ENCODE measurements at places on chromosomes 2 and 18.

DNA sequence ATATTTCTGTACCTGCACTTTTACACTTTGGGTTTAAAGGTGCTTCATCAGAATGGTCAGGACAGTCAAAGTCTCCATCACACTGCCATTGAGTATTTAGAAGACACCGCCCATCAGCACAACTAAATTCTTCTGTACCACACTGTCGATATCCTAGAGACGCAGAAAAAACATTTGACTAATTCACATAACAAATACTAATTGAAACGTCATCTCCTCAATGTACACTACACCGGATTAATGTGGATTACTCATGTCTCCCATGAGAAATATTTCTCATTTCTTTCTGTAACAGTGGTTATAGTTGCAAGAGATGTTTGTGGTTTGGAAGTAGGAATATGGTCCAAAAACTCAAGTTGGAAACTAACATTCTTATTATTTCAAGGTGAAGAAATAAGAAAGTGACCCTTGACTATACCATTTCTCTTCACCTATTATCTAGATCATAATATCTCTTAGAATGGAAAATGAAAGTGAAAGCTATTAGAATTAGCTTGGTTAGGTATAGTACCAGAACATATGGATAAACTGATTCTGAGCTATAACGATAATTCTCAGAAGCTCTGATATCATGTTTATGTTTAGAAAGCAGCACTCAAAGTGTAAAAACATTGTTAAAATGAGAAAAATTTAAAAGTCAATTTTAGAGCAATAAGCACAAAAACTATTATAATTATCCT lies 1627.7 kb downstream of the LRP1B start:
- H3K27ac ChIP-seq: no peak overlapping the region
- no peaks in the 10 kb centered on the region for H3K4me1 ChIP-seq
- no peaks in the 10 kb centered on the region for H3K36me3 ChIP-seq
- H3K27me3 ChIP-seq: no peaks in the 10 kb centered on the region

- H3K36me3 ChIP-seq: no peaks in the 10 kb centered on the region
- no peak overlapping the region for H3K4me3 ChIP-seq
- DNase-seq: no peak
- no peak overlapping the region for H3K27ac ChIP-seq
These were observed 280.6 kb downstream of the ZEB2 start for GRCh38 chr2:144239306-144239705.

DNA sequence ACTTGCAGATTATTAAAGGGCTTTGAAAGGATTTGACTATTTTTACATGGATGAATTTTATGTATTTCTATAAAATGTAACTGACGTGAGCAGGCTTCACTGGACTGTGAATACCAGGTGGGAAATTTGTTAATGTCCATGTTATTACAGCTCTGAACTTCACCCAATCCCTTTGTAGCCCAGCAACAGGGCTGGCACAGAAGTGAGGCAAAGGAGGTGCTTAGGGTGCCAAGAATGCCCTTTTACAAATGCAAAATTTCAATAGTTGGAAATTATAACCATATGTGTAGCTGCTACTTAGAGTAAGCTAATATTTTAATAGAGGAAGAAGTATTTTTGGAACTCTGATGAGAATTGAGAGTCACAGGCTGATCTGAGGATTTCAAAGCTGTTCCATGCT lies 53.7 kb upstream of the FAM98A start:
- no peak overlapping the region for H3K27ac ChIP-seq
- no peak overlapping the region for H3K4me3 ChIP-seq
- H3K36me3 ChIP-seq: no peaks in the 10 kb centered on the region
- H3K4me1 ChIP-seq: no peaks in the 10 kb centered on the region

GRCh38 chr2:56680971-56681631 lies 497.3 kb downstream of the CCDC85A start:
- H3K36me3 ChIP-seq: no peaks in the 10 kb centered on the region
- H3K4me3 ChIP-seq: peak overlapping the region; percentile 2
- peak; percentile 50 for DNase-seq
- H3K27ac ChIP-seq: no peak overlapping the region
- H3K4me1 ChIP-seq: peaks cover 17% of the 10 kb centered on the region
- H3K27me3 ChIP-seq: no peaks in the 10 kb centered on the region

DNA sequence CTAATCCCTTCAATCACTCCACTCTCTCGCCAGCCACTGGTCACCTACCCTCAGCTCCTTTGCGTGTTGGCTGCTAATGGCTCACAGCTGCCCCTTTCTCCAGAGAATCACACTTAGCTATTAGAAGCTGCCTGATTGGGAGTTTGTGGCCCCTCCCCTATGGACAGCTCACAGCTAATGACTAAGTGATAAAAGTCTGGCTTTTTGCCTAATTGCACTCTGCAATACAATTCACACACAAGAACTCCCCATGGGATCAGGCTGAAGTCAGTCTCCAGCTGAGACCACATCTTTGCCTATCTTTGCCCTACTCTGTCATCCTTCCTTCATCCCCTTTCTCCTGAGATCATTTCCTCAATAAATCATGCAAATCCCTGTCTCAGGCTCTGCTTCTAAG lies 701.9 kb upstream of the RAB6C start:
- peaks cover 5% of the 10 kb centered on the region for H3K4me1 ChIP-seq
- no peak for DNase-seq
- no peak overlapping the region for H3K4me3 ChIP-seq
- no peaks in the 10 kb centered on the region for H3K36me3 ChIP-seq

- no peaks in the 10 kb centered on the region for H3K27me3 ChIP-seq
- H3K4me3 ChIP-seq: no peak overlapping the region
- H3K36me3 ChIP-seq: no peaks in the 10 kb centered on the region
- H3K27ac ChIP-seq: no peak overlapping the region
- DNase-seq: no peak
These were observed 198.7 kb downstream of the CCDC85A start for GRCh38 chr2:56382466-56382865.

- no peak overlapping the region for H3K4me3 ChIP-seq
- H3K27ac ChIP-seq: no peak overlapping the region
- no peaks in the 10 kb centered on the region for H3K36me3 ChIP-seq
These were observed 9.1 kb upstream of the UBXN4 start for GRCh38 chr2:135732561-135732960.

GRCh38 chr2:238220274-238220891 lies 16.9 kb upstream of the ILKAP start:
- no peak overlapping the region for H3K4me3 ChIP-seq
- no peaks in the 10 kb centered on the region for H3K36me3 ChIP-seq
- no peaks in the 10 kb centered on the region for H3K27me3 ChIP-seq
- no peaks in the 10 kb centered on the region for H3K4me1 ChIP-seq
- DNase-seq: no peak

DNA sequence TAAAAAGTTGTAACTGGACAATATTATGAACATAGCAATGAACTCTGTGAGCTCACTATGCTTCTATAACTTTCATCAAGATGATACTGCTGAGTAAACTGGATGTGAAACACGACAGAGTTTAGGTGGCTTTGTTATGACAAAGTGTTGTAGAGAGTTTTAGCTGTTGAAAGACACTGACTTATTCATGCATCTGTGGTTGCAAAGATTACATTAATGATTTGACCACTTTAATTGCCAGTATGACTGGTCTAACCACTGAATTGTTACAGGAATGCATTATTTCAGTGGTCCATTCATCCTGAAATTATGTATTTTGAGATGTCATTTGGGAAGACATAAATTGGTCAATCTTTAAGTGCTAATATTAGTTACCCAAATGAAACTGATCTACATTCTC lies 117.9 kb downstream of the SPHKAP start:
- no peak overlapping the region for H3K4me3 ChIP-seq
- H3K36me3 ChIP-seq: no peaks in the 10 kb centered on the region
- no peaks in the 10 kb centered on the region for H3K27me3 ChIP-seq
- DNase-seq: no peak

DNA sequence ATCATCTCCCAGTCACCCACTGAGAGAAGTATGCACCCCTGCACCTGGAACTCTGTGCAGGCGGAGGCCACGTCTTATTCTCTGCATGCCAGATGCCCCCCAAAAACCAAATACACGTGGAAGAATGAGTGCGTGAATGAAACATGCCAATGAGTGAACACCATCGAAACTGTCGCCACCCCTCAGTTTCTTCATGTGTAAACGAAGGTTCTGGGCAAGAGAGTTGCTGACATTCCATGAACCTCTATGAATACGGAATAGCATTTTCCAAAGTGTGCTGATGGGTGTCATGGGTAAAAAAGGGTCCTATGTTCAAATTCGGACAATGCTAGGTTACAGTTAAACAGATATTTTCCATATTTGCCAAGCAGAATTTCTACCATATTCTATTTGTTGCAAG lies 19.8 kb downstream of the FER1L5 start:
- H3K4me1 ChIP-seq: peaks cover 7% of the 10 kb centered on the region
- no peaks in the 10 kb centered on the region for H3K36me3 ChIP-seq
- H3K27me3 ChIP-seq: no peaks in the 10 kb centered on the region
- H3K4me3 ChIP-seq: no peak overlapping the region
- DNase-seq: no peak

DNA sequence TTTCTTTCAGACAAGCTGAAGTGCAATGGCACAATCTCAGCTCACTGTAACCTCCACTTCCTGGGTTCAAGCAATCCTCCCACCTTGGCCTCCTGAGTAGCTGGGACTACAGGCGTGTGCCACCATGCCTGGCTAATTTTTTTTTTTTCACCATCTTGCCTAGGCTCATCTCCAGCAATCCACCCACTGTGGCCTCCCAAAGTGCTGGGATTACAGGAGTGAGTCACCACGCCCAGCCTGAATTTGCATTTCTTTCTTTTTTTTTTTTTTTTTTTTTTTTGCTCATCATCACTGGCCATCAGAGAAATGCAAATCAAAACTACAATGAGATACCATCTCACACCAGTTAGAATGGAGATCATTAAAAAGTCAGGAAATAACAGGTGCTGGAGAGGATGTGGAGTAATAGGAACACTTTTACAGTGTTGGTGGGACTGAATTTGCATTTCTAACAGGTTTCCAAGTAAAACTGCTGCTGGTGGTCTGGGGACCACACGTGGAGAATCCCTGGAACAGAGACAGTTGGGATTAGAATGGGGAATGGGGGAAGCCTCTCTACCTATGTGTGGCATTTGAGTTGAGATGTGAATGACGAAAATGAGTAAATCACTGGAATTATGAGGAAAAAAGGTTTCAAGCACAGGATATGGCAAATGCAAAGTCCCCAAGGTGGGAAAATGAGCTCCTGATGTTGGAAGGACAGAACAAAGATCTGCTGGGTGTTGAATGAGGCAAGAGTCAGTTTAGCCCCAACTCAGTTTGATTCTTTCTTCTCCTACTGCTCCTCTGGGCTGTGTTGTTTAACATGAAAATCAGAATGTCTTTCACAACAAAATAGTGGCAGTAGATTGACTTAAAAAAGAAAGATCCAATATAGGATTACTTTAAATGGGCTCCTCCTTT lies 88.8 kb upstream of the MAP4K4 start:
- H3K4me1 ChIP-seq: no peaks in the 10 kb centered on the region
- H3K4me3 ChIP-seq: no peak overlapping the region
- H3K27ac ChIP-seq: no peak overlapping the region

GRCh38 chr2:216142540-216142939 lies 33.4 kb downstream of the XRCC5 start:
- H3K4me3 ChIP-seq: no peak overlapping the region
- no peaks in the 10 kb centered on the region for H3K4me1 ChIP-seq
- no peak for DNase-seq
- no peak overlapping the region for H3K27ac ChIP-seq
- H3K36me3 ChIP-seq: peaks cover 48% of the 10 kb centered on the region
- no peaks in the 10 kb centered on the region for H3K27me3 ChIP-seq

GRCh38 chr18:69734536-69734935 lies 213.1 kb downstream of the CD226 start:
- no peak overlapping the region for H3K4me3 ChIP-seq
- H3K4me1 ChIP-seq: no peaks in the 10 kb centered on the region
- no peaks in the 10 kb centered on the region for H3K27me3 ChIP-seq

GRCh38 chr2:97982621-97983020 lies 13.1 kb downstream of the TMEM131 start:
- no peaks in the 10 kb centered on the region for H3K27me3 ChIP-seq
- no peak overlapping the region for H3K27ac ChIP-seq
- H3K36me3 ChIP-seq: peaks cover 4% of the 10 kb centered on the region

DNA sequence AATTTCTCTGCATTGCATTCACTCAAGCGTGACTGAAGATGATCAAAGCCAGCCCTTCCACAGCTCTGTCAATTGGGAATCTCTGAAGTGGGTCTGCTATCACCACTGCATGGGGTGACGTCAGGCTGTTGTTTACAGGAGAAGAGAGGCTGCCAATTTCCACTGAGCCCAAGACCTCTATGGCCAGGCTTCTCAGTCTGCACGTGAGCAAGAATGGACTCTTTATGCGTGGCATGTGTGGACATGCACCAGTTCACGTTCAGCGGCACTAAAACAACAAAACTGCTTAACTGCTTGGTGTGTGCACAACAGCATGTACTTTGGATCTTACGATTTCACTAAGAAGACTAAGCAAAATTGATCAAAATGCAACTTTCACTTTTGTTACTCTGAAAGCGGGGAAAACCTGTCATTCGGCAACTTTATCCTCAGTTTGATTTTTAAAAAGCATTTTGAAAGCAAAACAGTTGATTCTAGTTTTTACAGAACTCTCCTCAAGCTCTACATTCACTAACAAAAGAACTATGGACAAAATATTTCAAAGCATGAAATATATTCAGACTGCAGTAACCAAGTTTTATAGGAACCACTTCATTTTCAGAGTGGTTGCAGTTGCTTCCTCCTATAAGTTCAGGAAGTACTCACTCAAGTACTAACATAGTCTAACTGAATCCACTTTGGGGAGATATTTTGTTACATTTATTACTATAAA lies 77.0 kb upstream of the SERTAD2 start:
- H3K36me3 ChIP-seq: no peaks in the 10 kb centered on the region
- H3K4me1 ChIP-seq: peaks cover 17% of the 10 kb centered on the region
- no peaks in the 10 kb centered on the region for H3K27me3 ChIP-seq
- no peak for DNase-seq

DNA sequence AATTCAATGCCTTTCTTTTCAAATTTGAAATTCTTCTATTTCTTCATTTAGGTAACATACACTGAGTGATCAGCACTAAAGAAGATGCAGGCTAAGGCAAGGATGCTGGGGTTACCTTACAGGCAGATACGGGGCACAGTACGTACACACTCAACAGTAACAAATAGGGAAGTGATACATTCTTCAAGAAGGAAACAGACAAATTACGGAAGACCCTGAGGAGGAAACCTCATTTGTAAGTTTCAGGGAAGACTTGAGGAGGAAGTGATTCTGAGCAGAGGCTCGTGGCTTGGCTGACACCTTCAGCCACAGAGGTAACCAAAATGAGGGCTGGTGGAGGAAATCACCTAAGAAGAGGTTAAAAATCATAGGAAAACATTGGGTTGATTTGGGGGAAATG lies 1108.3 kb upstream of the KLHL29 start:
- H3K36me3 ChIP-seq: no peaks in the 10 kb centered on the region
- no peaks in the 10 kb centered on the region for H3K4me1 ChIP-seq
- H3K27me3 ChIP-seq: no peaks in the 10 kb centered on the region
- DNase-seq: no peak
- no peak overlapping the region for H3K27ac ChIP-seq

- H3K27ac ChIP-seq: no peak overlapping the region
- H3K36me3 ChIP-seq: no peaks in the 10 kb centered on the region
- no peaks in the 10 kb centered on the region for H3K27me3 ChIP-seq
- H3K4me1 ChIP-seq: no peaks in the 10 kb centered on the region
These were observed 478.1 kb upstream of the ZNF804A start for GRCh38 chr2:184119989-184120800.

GRCh38 chr2:191670076-191670475 lies 7.9 kb upstream of the NABP1 start:
- no peaks in the 10 kb centered on the region for H3K27me3 ChIP-seq
- DNase-seq: no peak
- peaks cover 6% of the 10 kb centered on the region for H3K4me1 ChIP-seq
- H3K27ac ChIP-seq: no peak overlapping the region
- H3K4me3 ChIP-seq: no peak overlapping the region
- H3K36me3 ChIP-seq: no peaks in the 10 kb centered on the region

Data from keratinocyte (primary cell).